SJSA1 (cell line): ENCODE measurements at places on chromosomes 6 and 20. TPM values are rescaled to one million over a fixed set of nuclear protein-coding genes. Genes with fewer than 3 reads are reported as not detected.
A peak's percentile ranks its signal among the peaks of the same experiment; 100 is the strongest.

Gene ZNF335
- 8.1 and 12.2 TPM in 2 replicates for total RNA-seq

Gene ARMC12
- total RNA-seq, result not detected in 2 replicates

DNA sequence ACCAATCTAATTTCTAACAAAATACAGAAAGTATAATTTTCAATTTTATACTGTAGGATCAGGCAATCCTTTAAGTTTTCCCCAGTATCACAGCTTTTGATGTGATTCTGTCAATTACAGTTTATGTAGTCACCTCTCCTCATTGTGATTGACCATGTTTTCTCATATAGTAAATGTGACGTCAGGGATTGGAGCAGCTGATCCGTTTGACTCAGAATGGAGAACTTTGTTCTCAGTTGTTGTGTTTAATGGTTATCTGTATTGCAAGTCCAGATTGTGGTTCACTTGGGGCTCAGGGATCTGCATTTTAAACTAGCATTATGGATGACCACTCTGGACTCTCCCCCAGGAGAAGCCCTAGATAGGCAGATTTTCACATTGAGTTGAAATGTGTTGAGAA, 90.6 kb downstream of the DNAH8 start:
- no peak for DNase-seq

DNA sequence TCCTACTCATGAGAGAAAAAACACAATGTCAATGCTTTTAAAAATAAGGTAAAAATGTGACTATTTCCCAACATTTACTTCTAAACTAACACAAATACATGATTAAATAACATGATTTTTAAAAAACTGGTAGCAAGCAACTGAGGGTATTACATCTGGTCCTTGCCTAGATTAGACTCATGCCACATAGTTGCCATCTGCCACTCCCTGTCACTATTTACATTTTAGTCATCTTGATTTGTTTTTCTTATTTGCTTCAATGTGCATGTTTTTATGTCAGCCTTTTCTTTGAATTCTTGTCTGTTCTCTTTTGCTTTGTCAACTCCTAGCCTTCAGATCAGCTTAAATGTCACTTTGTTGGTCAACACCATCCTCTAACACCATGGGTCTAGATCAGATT, 207.0 kb upstream of the SIM1 start:
- no peak for DNase-seq

DNA sequence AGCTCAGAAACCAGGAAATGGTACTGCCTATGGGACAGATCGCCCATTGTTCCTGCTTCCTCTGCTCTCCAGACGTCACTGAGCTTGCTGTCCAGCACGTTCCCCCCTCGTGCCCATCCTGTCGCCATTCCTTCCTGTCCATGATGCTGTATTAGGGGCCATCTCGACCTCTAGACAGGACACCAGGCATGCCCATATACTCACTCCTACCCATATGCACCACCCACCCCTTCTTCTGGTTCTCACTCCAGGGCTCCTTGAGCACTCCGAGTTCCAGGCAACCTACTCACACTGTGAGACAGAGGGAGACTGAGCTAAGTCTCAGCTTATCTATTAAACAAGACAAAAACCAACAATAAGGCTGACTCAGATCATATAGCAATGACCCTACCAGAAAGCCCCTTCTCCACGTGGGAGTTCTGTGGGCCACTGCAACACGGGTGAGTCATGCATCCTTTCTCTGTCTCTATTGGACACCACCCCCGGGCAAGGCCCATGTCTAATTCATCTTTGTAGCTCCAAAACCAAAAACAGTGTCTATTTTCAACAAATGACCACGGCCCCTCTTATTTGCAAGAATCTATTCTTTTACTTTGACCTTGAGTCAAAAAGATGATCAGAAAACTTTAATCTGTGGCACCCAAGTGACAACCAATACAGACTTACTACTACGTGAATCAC, 65.7 kb downstream of the PSMG4 start:
- DNase-seq, result peak; percentile 97
